ENCODE measurements at places on chromosomes 6 and 20. TPM values are rescaled to one million over a fixed set of nuclear protein-coding genes. Genes with fewer than 3 reads are reported as not detected.

DNA sequence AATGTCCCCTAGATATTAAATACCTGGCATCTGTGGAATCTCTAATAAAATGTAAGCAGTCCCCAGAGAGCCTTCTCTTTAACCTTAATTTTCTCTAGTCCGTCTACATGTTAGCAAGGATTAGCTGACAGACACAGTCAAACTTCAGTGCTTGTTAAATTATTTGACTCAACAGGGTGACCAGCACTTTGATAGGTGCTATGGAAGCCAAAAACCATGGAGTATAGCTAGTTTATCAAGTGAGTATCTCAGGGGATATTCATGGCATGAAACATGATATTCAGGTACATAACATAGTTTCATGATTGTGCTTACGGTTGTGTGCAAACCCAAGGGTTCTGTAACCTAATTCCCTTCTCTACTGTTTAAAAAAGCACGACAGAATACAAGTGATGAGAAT is 3.9 kb downstream of the RHAG start:
- DNase-seq = no peak

DNA sequence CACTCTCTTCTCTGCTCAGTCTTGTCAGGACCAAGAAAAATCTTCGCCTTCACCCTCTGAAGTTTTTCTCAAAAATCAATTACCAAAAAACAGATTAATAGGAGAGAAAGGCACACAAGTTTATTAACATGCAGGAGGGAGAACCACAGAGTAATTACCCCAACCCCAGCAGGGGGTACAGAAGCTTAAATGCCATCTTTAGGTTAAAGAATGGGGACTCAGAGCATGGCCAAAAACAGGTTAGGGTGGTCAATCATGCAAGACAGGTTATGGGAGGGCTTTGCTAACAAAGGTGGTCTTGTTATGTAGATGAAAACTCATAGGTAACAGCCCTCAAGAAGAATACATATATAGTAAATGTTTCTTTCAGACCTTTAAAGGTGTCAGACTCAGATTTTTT is 100.5 kb upstream of the BTN3A2 start:
- DNase-seq = no peak

DNA sequence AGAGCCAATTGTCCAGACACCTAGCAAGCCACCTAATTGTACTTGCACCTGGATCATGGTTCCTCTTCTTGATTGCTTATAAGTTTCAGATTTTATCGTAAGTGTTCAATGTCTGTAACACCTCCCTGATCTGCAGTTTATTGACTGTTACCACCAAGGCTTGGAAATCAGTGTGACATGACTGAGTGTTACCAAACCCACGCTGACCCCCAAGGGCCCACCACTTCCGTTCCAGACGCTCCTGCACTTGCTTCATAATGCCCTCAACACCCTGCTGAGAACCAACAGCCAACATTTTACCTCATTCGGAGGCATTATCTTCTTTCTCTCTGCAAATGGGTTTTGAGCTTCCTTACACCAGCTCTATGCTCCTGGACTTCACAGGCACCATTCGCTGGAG is 6.3 kb downstream of the CCR6 start:
- no peak for DNase-seq

GRCh38 chr20:4443016-4443415 is 278.7 kb upstream of the PRND start:
- peak; percentile 13 for DNase-seq

GRCh38 chr6:26195924-26196845 is 109.0 kb downstream of the HFE start:
- peak; percentile 43 for DNase-seq

DNA sequence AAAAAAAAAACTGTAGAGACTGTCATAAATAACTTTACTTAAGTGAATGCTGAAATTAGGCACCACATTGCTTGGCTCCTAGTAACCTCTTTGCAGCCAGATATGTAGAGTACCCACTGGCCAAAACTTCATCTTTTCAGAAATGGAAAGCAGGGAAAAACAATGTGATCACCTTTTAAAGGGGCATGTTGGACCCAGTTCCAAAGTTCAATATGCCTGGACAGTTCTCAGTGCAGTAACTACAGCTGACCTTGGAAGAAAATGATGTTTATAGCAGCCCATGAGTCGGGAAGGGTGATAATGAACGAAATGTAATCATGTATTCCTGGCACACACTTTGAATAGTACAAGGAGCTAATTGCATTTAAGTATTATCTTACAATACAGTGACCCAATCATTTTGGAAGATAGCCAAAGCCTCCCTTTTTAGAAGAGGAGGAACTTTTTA is 93.6 kb upstream of the TAB2 start:
- no peak for DNase-seq

- DNase-seq = no peak
Measured at GRCh38 chr6:149393002-149393679, 6.9 kb upstream of the SUMO4 start.

DNA sequence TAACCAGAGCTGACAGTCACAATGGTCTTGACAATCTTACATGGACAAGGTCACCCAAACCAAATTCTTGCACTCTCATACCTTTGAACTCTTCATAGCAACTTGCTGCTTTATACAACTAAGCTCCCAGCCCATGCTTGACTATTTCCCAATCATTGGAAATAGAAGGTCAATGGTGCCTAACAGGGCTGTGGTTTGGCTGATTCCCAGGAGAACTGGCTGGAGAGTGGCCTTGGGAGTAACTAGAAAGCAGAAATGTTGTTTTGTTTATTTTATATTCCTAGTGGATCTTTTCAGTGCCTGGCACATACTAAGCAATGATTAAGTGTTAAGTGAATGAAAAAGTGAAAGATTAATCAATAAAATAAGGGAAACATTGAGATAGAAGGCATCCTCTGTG is 3.0 kb downstream of the SPINT4 start:
- no peak for DNase-seq

DNA sequence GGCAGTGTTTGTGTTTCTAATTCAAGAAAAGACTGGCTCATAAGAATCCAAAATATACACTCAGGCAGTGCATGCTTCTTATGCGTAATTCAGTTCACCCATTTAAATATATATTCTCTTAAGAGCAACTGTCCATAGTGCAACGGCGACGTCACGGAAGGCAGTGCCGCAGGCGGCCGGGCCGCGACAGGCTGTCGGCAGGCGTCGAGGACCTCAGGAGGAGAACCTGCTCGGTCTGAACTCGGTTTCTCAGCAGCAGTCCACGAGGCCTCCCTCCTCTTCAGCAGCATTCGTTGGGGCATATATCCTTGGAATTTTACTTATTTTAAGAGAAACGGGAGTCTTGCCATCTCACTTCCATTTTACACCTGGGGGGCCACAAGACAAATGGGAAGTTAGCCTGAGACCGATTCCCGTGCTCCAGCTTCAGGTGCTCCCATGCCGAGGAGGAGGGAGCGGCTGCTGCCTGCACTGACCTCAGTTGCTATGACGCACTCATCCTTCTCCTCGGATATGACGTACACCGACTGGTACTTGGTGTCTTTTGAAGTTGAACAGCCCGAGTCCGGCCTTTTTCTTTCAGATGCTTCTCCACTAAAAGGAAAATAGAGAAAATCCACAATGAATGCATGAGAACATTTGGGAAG is 8.2 kb downstream of the DLL1 start:
- DNase-seq = no peak

DNA sequence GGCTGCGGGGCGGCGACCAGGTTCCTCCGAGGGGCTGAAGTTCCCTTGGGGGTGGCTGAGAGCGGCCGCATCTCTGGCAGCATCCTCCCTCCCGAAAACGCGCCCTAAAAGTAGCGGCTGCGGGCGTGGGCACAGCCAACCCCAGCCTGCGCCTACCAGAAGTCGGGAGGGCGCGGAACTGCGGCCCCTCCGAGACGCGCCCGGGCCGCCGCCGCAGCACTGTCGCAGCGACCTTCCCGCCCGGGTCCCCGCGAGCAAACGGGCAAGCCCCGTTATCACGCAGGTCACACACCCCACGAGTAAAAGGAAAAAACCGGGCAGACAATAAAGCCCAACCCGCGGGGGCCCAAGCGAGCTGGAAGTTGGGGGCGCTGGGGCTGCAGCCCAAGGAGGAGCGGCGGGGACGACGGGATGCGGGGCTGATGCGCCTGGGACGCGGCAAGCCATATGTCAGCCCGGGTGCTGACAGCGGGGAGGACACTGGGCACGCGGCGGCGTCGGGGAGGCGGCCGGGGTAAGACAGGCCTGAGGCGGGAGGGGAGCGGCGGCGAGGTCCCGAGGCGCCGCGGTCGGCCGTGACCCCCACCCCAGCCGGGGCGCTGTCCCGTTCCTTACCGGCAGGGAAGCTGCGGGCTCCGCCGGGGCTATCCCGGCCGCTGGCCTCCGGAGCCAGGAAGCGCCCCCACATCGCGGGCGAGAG is 659 bp downstream of the CEP85L start:
- DNase-seq = no peak

- peak; percentile 95 for DNase-seq
Measured at GRCh38 chr20:62143081-62143956, at the start of the genes PSMA7 and SS18L1. TSS of gene PSMA7 (minus strand) at chr20:62143394. CDS start at chr20:62143303, 91 bp downstream. TSS of gene SS18L1 (plus strand) at chr20:62143769. CDS start at chr20:62143821, 52 bp downstream.

DNA sequence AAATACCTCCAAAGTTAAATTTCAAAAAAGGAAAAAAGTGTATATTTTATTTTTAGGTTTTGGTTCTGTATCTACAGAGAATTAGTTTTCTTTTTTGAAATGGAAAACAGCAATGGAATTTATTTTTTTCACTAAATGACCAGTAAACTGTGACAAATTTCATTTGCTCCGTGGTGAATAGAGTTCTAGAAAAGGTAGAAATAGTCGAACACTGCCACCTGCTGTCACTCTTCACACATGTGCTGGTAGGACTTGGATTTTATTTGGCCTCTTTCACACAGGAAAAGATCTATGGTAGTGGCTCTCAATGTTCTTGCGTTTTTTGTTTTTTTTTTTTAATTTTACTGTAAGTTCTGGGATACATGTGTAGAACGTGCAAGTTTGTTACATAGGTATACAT is 312.5 kb downstream of the EYA4 start:
- peak; percentile 78 for DNase-seq

DNA sequence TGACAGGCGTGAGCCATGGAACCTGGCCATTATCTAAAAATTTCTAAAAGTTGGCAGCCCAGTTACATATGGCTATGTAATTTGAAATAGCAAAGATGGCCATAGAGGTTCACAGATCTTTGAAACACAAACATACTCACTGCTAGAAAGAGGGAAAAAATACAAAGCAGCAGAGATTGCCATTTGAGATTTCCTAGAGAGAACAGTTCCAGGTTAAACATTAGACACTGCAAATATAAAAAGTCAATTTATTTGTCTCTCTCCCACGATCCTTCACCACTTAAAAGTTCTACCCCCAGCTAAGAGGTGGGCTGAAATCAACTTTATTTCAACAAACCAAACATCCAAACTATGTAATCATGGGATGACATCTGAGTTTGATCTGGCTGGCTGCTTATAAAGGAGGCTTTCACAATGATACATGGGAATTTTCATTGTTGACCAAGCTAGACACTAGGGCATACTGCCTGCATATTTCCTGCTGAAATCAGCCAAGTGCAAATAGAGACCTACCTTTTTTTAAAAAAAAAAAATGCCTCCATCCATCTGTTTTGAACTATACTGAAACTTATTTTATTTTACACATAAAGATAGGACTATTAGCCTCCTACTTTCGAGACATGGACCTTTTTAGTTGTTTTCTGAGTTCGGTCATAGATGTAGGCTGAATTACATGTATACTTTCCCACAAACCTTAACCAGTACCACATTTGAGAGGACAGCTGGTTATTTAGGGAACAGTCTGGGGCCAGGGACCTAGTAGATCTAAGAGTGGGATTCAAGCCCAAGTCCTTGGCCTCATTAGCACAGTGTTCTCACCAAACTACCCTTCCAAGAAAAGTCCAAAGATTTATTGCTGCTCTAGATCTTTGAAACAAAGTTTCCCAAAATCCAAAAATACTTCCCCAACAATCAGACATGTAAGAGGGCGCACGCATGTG is 16.6 kb downstream of the DCDC2 start:
- DNase-seq = no peak

GRCh38 chr20:49712996-49713752 is 504 bp downstream of the B4GALT5 start:
- peak; percentile 71 for DNase-seq

DNA sequence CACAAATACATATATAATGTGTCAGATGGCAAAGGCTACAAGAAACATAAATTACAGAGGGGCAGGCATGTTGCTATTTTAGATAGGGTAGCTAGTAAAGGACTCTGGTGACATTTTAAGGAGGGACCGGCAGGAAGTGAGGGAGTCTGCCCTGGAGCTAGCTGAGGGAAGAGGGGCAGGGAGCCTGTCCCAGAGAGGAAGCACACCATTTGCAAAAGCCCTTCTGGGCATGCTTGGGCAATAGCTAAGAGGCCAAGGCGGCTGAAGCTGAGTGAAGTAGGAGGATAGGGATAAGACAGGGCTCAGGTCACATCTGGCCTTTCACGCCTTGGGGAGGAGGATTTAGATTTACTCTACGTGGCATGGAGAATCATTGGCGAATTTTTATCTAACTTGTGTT is 96.2 kb downstream of the RTN4IP1 start:
- no peak for DNase-seq

DNA sequence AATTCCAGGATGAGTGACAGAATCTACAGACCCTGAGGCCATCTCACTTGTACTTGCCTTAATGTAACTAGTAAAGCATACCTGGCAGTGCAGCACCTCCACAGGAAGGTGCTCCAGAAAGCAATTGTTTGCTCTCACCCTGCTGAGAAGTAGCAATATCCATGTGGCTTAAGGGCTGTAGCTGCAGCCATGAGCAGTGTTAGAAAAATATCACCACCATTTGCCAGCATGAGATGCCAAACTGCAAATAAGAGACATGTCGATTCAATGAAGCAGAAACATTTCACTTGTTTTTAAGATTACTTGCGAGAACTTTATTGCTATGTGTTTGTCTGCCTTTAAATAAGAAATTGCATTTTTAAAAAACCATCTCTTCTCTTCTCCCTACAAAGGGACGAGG is 151.5 kb downstream of the PRL start:
- no peak for DNase-seq

DNA sequence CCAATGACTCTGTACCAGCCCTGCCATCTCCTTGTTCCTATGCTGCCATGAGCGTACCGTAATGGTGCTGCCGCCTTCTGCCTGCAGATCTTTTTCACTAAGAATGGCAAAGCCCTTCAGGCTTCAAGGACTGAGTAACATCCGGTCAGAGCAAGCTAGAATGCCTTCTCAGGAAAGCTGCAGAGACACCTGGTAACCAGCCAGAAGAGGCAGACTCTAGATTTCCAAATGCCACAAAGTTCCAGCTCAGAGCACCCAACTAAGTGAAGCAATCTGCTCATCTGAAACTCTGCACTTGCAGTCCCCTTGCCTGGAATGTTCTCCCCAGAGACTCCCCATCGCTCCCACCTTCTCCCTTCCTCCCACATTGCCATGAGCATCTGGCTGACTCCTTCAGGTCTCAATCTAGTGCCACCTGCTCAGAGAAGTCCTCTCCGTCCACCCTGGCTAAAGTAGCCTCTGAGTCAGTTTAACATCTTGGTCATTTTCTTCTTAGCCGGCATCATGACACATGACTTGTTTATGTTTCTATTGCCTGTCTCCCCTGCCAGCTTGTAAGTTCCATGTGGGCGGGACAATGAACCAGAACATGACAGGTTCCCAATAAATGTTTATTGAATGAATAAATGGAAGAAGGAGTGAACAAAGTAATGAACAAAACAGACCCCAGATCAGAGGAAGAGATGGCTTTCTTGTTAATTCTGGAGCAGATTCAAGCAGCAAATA is 6.9 kb upstream of the OCSTAMP start:
- DNase-seq = no peak

Gene PTCHD4
- not detected for total RNA-seq

Gene ADIG
- not detected for total RNA-seq

Gene GPX6
- not detected for total RNA-seq

Gene VGLL2
- total RNA-seq = not detected

Gene TSBP1
- not detected for total RNA-seq

Gene CST2
- not detected for total RNA-seq

Gene IP6K3
- not detected for total RNA-seq

Data from HT-29 (cell line).